Muscle of leg (tissue), 16 donors: ENCODE measurements at places on chromosomes 4 and X. TPM values are rescaled to one million over a fixed set of nuclear protein-coding genes. Genes with fewer than 3 reads are reported as not detected.
A peak's percentile ranks its signal among the peaks of the same experiment; 100 is the strongest.

GLRB gene
- 3.9 TPM for polyA plus RNA-seq

SULT1B1 gene
- polyA plus RNA-seq = 0.45 TPM

SLC16A2 gene
- polyA plus RNA-seq = 54.6 TPM

GRCh38 chr4:25702848-25703247 is 47.2 kb downstream of the SLC34A2 start:
- DNase-seq = peak; percentile 41
- no peak overlapping the region for H3K4me3 ChIP-seq
- H3K36me3 ChIP-seq = no peaks in the 10 kb centered on the region
- no peak overlapping the region for H3K27ac ChIP-seq
- H3K27me3 ChIP-seq = no peaks in the 10 kb centered on the region

DNA sequence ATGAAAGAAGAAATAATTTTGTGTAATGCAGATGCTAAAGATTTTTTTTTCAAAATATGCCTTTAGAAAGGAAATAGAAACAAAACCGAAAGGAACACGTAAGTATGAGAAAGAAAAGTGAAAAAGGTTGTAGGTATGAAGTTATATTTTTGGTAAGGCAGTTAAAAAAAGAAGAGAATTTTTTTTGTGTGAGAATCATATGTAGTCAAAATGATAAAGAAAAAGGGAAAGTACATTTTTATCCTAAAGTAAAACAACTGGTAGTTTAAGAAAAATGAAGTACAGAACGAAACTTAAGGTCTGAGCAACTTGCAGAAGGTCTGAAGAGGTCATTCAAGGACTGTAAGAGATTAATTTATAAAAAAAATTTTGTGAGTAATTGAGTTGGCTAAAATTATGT is 164.0 kb upstream of the TRAM1L1 start:
- H3K27me3 ChIP-seq = no peaks in the 10 kb centered on the region
- no peak overlapping the region for H3K4me3 ChIP-seq
- no peaks in the 10 kb centered on the region for H3K4me1 ChIP-seq
- no peak overlapping the region for H3K27ac ChIP-seq
- no peaks in the 10 kb centered on the region for H3K36me3 ChIP-seq

DNA sequence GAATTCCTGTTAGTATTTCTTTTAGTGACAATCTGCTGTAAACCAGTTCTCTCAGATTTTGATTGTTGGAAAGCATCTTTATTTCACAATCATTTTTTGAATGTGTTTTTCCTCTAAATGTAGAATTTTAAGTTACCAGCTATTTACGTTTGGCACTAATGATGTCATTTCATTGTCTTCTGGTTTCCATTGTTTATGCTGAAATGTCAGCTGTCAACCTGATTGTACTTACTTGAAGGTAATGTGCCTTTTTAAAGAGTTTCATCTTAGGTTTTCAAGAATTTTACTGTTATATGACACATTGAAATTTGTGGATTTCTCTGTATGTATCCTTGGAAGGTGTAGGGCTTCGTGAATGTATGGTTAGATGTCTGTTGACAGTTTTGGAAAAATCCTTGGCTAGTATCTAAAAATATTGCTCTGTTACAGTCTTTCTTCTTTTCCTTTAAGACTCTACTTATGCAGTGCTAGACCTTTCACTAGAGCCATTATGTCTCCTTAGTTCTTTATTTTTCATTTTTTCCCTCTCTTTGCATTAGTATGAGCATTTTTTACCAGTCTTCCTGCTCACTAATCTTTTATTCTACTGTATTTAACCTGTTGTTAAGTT is 30.4 kb downstream of the SMAD1 start:
- H3K36me3 ChIP-seq = peaks cover 5% of the 10 kb centered on the region
- H3K27ac ChIP-seq = no peak overlapping the region
- H3K27me3 ChIP-seq = no peaks in the 10 kb centered on the region
- no peak overlapping the region for H3K4me3 ChIP-seq

DNA sequence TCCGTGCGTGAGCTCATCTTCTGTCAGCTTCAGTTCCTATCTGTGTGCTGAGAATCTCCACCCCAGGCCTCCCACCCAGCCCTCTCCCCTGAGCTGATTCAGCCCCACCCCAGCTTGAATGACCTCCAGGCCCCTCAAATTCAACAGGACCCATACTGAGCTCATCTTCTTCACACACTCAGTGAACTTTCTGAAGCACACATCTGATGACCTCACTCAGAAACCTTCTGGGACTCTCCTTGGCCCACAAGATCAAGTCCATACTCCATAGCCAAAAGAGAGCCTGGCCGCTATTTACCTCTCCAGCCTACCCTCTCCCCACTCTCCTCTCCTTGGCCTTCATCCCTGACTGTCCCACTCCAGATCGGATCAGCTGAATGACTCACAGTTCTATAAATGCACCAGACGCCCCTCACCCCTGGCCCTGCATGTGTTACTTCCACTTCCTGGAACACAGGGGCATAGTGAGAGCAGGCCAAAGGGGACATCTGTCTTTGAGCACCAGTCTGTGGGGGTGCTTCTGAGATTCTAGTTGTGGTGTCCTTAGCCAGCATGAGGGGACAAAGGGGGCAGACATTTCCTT is 62.5 kb downstream of the PJA1 start:
- peaks cover 54% of the 10 kb centered on the region for H3K27me3 ChIP-seq
- H3K4me1 ChIP-seq = peaks cover 47% of the 10 kb centered on the region
- no peak overlapping the region for H3K4me3 ChIP-seq
- H3K36me3 ChIP-seq = no peaks in the 10 kb centered on the region
- H3K27ac ChIP-seq = peak overlapping the region; percentile 65

GRCh38 chr4:100357542-100357941 is 160.3 kb downstream of the EMCN start:
- H3K27ac ChIP-seq = no peak overlapping the region
- H3K27me3 ChIP-seq = no peaks in the 10 kb centered on the region
- no peaks in the 10 kb centered on the region for H3K4me1 ChIP-seq
- H3K4me3 ChIP-seq = no peak overlapping the region
